Testis (tissue), 5 donors: ENCODE measurements at places on chromosomes 3 and 15. TPM values are rescaled to one million over a fixed set of nuclear protein-coding genes. Genes with fewer than 3 reads are reported as not detected.

PIERCE2 gene
- total RNA-seq: 4.3 TPM

SSUH2 gene
- 15.0 TPM for total RNA-seq

PLSCR2 gene
- 6.5 TPM for total RNA-seq

C3orf20 gene
- 3.8 TPM for total RNA-seq

PXYLP1 gene
- 31.6 TPM for total RNA-seq

OCA2 gene
- 4.5 TPM for total RNA-seq

GOLIM4 gene
- total RNA-seq: 20.1 TPM

DNA sequence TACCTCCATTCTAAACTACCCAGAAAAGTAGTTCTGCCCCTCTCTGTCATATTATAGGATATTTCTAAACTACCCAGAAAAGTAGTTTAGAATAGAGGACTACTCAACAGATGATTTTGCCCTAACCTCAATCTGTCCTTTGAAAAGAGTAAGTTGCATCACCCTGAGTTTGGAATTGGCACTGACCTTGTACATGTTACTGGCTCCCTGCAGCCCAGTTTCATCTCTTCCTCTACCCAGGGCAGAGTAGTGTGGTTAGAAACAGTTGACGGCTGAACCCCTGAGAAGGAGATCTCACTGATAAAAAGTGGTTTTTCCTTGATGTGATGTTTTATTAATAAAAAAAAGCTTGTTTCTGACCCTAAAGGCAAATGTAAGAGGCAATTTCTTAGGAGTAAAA, 340.5 kb upstream of the NECTIN3 start:
- DNase-seq: no peak
- H3K36me3 ChIP-seq: no peaks in the 10 kb centered on the region

DNA sequence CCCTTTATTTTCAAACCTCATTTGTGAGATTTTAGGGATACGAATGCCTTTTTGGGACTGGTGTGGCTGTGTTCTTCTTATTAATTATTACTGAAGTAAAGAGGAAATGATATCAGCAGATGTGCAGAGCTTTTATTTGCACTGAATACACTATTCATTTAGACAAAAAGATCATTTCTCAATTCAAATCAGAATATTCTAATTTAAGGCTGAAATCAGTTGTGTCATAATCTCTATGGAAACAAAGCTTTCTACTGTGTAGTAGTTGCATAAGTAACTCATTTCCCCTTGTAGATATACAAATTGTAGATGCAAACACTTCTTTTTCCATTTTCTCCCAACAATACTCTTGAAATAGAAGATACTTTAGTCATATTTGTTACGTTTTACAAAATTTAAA, 56.0 kb downstream of the PDE8A start:
- no peak overlapping the region for H3K4me3 ChIP-seq
- H3K4me1 ChIP-seq: no peaks in the 10 kb centered on the region
- H3K27me3 ChIP-seq: no peaks in the 10 kb centered on the region
- DNase-seq: no peak
- H3K36me3 ChIP-seq: no peaks in the 10 kb centered on the region

- peak; percentile 58 for DNase-seq
- no peaks in the 10 kb centered on the region for H3K4me1 ChIP-seq
- H3K27me3 ChIP-seq: no peaks in the 10 kb centered on the region
These were observed 24.9 kb downstream of the TMEM207 start for GRCh38 chr3:190424478-190425439.

GRCh38 chr3:132236701-132237651, 80.2 kb upstream of the ACP3 start:
- H3K27ac ChIP-seq: no peak overlapping the region
- H3K4me3 ChIP-seq: no peak overlapping the region
- no peaks in the 10 kb centered on the region for H3K36me3 ChIP-seq

DNA sequence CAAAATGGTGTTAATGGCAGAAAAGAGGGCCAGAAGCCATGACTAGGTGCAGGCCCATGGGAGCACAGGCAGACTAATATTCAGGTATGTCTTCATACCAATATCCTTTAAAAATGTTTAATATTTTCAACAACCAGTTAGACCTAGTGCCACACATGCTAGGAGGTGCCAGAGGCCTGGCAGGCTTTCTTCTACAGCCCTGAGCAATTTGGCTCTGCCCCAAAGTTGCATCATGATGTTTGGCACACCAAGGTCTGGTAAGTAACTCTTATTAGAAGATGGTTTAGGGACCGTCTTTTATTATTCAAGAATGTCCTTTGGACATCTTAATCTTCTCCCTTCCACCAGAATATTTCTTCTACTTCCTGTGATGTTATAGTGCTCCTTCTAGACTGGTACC, 34.8 kb downstream of the MITF start:
- H3K27me3 ChIP-seq: no peaks in the 10 kb centered on the region
- H3K4me1 ChIP-seq: no peaks in the 10 kb centered on the region
- no peak overlapping the region for H3K27ac ChIP-seq
- no peaks in the 10 kb centered on the region for H3K36me3 ChIP-seq
- peak; percentile 23 for DNase-seq
- no peak overlapping the region for H3K4me3 ChIP-seq

DNA sequence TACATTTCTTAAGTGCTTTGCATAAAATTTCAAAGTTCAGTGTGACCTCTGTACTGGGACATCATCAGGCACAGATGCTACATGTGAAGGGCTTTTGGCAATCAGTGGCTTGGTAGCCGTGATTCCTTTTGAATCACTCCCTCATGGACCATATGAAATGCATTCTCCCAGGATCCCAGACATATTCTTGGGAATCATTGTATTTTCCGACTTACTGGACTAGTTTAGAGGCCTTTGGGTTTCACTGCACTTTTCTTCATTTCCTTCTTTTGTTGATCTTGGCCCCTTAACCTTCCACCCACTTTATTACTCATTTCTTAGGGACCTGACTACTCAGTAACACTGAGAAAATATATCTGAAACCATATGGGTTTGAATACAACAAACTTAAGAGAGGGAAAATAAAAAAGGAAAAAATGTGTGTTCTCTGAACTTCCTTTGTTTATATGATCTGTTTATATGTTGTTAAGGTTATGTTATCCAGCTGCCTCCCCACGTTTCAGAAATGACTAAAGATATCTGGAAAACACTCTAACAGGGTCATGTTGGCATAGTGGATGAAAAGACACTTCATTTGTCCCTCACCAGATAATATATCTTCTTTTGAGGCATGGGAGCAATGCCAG, 35.1 kb downstream of the HMG20A start:
- no peaks in the 10 kb centered on the region for H3K36me3 ChIP-seq
- no peak overlapping the region for H3K4me3 ChIP-seq
- peaks cover 8% of the 10 kb centered on the region for H3K4me1 ChIP-seq

DNA sequence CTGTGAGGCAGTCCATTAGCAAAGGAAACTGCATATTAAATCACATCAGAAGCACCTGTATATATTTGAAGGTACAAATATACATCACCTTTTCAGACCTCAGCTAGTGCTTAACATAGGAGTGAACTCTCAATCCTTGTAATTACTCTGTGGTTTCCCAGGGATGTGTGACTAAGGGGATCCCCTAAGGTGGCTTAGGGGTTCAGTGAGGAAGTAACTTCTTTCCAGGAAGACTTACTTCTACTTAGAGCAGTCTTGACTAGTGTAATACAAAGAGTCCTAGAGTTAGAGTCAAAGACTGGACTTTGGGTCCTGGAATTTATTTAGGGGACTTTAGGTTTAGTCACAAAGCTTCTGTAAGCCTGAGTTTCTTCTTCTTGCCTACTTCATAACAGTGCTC, 8.7 kb upstream of the SUMF1 start:
- no peak overlapping the region for H3K27ac ChIP-seq
- no peaks in the 10 kb centered on the region for H3K36me3 ChIP-seq
- DNase-seq: no peak
- H3K27me3 ChIP-seq: no peaks in the 10 kb centered on the region
- peaks cover 10% of the 10 kb centered on the region for H3K4me1 ChIP-seq
- no peak overlapping the region for H3K4me3 ChIP-seq

GRCh38 chr15:92009162-92009561, 155.7 kb downstream of the SLCO3A1 start:
- DNase-seq: no peak
- no peak overlapping the region for H3K4me3 ChIP-seq
- H3K36me3 ChIP-seq: no peaks in the 10 kb centered on the region
- no peaks in the 10 kb centered on the region for H3K27me3 ChIP-seq
- no peak overlapping the region for H3K27ac ChIP-seq

- H3K27ac ChIP-seq: no peak overlapping the region
- no peak for DNase-seq
- H3K4me3 ChIP-seq: no peak overlapping the region
These were observed 15.3 kb downstream of the FBN1 start for GRCh38 chr15:48630245-48630644.

DNA sequence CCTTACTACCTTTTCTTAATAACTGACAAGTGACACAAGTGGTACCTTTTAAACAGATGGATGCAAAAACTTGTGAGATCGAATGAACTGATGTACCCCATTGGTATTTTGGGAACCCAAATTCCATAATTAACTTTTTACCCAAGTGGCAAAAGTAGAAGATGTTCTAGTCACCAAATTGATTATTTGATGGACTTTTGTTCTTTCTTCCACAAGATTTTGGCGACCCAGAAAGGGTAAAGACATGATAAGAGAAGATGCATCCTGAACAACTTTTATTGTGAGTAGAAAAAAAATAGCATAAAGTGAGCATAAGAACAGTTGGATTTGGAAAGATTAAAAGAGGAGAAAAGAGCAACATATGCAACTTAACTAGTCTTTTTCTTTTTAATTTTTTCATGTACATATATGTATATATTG, 159.5 kb downstream of the TIGIT start:
- H3K27me3 ChIP-seq: no peaks in the 10 kb centered on the region
- H3K36me3 ChIP-seq: no peaks in the 10 kb centered on the region
- peak overlapping the region; percentile 81 for H3K27ac ChIP-seq
- H3K4me1 ChIP-seq: peaks cover 13% of the 10 kb centered on the region

DNA sequence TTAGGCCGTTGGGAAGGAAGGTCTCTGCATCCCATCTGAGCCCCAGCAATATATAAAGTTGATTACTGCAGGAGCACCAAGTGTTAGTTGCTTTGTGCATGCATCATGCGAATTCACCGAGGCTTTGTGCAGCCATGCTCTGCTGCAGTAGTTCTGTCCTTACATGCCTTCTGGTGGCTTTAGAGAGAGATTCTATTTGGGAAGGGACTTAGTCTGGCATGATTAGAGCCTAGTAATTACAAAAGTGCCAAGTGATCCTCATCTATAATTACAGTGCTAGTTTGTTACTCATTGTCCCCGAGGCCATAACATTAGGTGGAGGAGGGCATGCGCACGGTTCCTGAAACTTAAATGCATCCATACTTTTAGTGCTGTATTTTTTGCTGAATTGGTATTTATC, 353.6 kb downstream of the CNTN4 start:
- H3K4me1 ChIP-seq: no peaks in the 10 kb centered on the region
- no peak for DNase-seq
- H3K4me3 ChIP-seq: no peak overlapping the region
- no peaks in the 10 kb centered on the region for H3K36me3 ChIP-seq
- H3K27ac ChIP-seq: no peak overlapping the region
- no peaks in the 10 kb centered on the region for H3K27me3 ChIP-seq

GRCh38 chr3:152885076-152885475, 50.1 kb downstream of the P2RY1 start:
- no peak overlapping the region for H3K27ac ChIP-seq
- H3K4me3 ChIP-seq: no peak overlapping the region
- H3K27me3 ChIP-seq: no peaks in the 10 kb centered on the region
- no peaks in the 10 kb centered on the region for H3K36me3 ChIP-seq
- DNase-seq: no peak

- H3K27me3 ChIP-seq: no peaks in the 10 kb centered on the region
- H3K36me3 ChIP-seq: no peaks in the 10 kb centered on the region
- H3K27ac ChIP-seq: no peak overlapping the region
- no peak for DNase-seq
These were observed 24.8 kb downstream of the CCR1 start for GRCh38 chr3:46183330-46183729.

- peak overlapping the region; percentile 86 for H3K27ac ChIP-seq
- no peak overlapping the region for H3K4me3 ChIP-seq
- no peaks in the 10 kb centered on the region for H3K36me3 ChIP-seq
- H3K4me1 ChIP-seq: peaks cover 21% of the 10 kb centered on the region
These were observed 157.8 kb downstream of the TIGIT start for GRCh38 chr3:114451561-114452018.

- no peak overlapping the region for H3K4me3 ChIP-seq
- no peak for DNase-seq
- no peaks in the 10 kb centered on the region for H3K27me3 ChIP-seq
- peaks cover 5% of the 10 kb centered on the region for H3K4me1 ChIP-seq
- no peaks in the 10 kb centered on the region for H3K36me3 ChIP-seq
These were observed 267.3 kb downstream of the LPP start for GRCh38 chr3:188421151-188421821.

DNA sequence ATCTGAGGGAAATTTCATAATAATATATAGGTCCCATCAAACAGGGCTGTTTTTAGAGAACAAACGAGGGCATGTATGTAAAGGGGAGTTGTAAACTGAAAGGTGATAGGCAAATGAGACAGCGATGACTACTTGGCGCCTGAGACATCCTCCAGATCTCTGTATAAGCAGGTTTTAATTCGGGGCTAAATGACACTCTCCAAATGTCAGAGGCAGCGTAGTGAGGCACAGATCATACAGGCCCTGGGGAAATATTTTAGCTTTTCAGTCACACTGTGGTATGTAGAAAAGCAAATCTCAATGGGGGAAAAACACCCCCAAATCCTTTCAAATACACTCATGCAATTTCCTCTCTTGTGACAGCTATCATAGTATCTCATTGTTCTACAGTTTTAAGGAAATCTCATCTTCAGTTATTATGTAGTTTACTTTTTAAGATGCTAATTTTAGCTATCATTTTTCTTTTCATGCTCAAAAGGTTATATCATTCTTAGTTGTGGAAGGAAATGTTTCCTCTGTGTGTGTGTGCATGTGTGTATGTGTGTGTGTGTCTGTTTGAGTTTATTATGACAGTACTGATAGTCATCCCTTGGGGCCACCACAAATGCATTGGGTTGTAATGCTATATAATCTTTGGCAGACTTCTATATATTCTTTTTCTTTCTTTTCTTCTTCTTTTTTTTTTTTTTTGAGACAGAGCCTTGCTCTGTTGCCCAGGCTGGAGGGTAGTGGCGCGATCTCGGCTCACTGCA, 1.1 kb downstream of the TPRG1 start:
- H3K4me1 ChIP-seq: peaks cover 4% of the 10 kb centered on the region
- no peak overlapping the region for H3K27ac ChIP-seq
- DNase-seq: no peak
- no peak overlapping the region for H3K4me3 ChIP-seq
- no peaks in the 10 kb centered on the region for H3K36me3 ChIP-seq

GRCh38 chr15:57171426-57171825, 204.9 kb upstream of the CGNL1 start:
- H3K4me1 ChIP-seq: no peaks in the 10 kb centered on the region
- no peak for DNase-seq
- no peaks in the 10 kb centered on the region for H3K27me3 ChIP-seq
- no peaks in the 10 kb centered on the region for H3K36me3 ChIP-seq

GRCh38 chr3:39090922-39091321, 16.5 kb downstream of the GORASP1 start:
- H3K4me1 ChIP-seq: peaks cover 15% of the 10 kb centered on the region
- H3K4me3 ChIP-seq: no peak overlapping the region
- no peaks in the 10 kb centered on the region for H3K36me3 ChIP-seq
- DNase-seq: no peak

- no peaks in the 10 kb centered on the region for H3K27me3 ChIP-seq
- DNase-seq: no peak
- H3K27ac ChIP-seq: no peak overlapping the region
- H3K36me3 ChIP-seq: no peaks in the 10 kb centered on the region
- H3K4me1 ChIP-seq: no peaks in the 10 kb centered on the region
These were observed 9.8 kb downstream of the KCNMB2 start for GRCh38 chr3:178546079-178546478.
